ENCODE measurements at places on chromosomes 7 and 10.

DNA sequence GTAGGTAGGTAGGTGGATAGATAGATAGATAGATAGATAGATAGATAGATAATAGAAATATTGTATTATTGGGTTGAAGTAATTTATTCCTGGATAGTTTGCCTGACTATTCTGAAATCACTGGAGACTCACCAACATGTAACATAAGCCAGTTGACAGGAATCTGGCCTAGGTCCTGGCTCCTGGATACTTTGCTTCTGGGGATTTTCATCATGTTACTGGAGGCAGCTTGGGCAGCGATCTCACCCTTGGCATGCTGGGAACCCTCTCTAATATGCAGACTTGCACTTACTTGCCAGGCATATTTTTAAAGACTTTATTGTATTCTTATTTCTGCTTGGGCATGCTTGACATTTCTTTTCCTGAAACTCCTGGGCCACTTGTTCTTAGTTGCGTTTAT is 709.1 kb upstream of the FZD8 start:
- no peak for DNase-seq

- no peak for DNase-seq
Measured at GRCh38 chr10:92146781-92147180, 144.1 kb downstream of the CPEB3 start.

DNA sequence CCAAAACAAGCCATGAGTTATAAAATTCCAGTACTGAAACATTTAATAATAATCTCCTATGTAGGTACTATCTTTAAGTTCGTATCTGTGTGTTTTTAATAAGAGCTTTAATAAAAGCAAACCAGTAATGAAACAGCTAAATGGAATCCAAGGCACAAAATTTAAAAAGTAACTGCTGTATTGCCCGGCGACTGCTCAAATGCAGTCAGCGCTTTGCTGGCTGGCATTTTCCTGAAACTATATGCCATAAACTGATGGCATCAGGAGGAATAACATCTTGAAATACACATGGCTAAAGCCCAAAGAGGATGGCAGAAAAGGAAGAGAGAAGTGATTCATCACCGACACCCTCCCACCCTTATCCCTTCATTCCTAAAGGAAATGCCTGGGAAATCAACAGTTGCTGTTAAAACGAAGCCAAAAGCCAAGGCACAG is 133.1 kb downstream of the CUBN start:
- no peak for DNase-seq

- DNase-seq = no peak
Measured at GRCh38 chr7:122736183-122736582, 33.5 kb upstream of the RNF148 start.

GRCh38 chr7:44177570-44178131 is 11.6 kb downstream of the GCK start:
- no peak for DNase-seq

GRCh38 chr7:31129067-31129466 is 77.0 kb downstream of the ADCYAP1R1 start:
- DNase-seq = no peak

- no peak for DNase-seq
Measured at GRCh38 chr7:86814661-86815379, 171.1 kb downstream of the GRM3 start.

DNA sequence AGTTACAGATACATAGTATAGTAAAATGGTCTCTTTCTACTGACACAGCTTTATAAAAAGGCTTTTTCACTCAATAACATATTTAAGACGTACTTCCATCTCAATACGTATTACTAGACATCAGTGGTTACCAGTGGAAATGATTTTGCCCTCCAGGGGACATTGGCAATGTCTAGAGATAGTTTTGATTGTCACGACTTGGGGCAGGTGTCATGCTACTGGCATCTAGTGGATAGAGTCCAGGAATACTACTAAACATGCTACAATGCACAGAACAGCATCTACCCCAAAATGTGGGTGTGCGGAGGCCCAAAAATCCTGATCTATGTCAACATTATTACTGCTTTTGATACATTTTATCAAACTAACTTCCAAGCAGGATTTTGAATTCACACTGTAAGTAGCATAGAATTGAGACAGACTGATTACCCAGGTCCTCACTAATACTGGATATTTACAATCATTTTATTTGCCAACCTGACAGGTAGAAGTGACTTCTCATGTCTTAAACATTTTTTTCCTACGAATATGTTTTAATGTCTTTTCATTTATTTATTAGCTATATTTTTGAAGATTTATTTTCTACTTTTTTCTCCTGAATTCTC is 53.8 kb downstream of the HGF start:
- no peak for DNase-seq

- DNase-seq = no peak
Measured at GRCh38 chr10:116836902-116837523, 12.3 kb upstream of the ENO4 start.

DNA sequence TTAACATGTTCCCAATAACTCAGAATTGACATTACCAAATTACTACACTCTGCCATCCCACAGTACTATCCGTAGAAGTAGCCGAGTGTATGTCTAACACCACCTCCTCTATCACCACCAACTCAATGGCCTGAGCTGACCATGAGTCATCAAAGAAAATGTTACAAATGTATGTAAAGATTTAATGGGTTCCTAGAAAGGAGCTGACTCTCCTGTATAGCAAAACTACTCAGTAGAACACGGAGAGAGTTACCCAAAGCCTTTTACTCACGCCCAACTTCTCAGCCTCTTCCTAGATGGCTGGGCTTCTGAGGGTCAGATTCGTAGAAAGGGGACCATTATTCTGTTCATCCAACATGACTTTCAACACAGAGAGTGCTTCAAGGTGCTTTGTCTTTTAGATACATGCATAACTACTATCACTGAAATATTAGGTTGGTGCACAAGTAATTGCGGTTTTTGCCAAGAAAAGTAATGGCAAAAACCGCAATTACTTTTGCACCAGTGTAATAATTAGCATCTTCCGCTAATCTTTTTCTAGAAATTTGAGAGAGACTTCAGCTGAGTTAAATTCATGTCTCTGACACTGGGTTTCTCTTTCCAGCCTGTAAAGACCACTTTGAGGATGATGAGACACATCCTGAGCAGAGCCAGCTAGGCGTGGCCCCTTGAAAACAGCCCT is 24.0 kb upstream of the NANOS1 start:
- no peak for DNase-seq

- DNase-seq = no peak
Measured at GRCh38 chr10:5447056-5447455, 34.7 kb downstream of the NET1 start.

GRCh38 chr7:83519240-83519639 is 129.7 kb downstream of the SEMA3E start:
- no peak for DNase-seq

DNA sequence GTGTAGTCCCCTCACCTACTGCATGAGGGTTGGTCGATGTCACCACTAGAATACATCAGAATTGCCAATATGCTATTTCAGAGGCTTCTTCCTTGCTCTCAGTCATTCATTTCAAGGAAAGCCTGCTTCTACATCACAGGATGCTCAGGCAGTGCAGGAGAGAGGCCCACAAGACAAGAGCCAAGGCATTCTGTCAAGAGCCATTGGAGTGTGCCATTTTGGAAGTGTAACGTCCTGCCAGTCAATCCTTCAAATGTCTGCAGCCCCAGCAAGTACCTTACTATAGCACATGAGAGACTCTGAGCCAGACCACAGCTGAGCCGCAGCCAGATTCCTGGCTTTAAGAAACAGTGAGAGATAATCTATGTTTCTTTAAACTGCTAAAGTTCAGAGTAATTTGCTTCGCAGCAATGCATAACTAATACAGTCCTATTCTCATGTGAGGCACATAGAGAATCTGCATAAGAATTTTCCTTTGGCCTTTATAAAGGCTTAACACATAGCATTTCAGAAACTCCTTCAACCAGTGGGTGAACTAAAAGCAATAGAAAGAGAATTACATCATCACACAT is 166.5 kb upstream of the GNAI1 start:
- DNase-seq = no peak

DNA sequence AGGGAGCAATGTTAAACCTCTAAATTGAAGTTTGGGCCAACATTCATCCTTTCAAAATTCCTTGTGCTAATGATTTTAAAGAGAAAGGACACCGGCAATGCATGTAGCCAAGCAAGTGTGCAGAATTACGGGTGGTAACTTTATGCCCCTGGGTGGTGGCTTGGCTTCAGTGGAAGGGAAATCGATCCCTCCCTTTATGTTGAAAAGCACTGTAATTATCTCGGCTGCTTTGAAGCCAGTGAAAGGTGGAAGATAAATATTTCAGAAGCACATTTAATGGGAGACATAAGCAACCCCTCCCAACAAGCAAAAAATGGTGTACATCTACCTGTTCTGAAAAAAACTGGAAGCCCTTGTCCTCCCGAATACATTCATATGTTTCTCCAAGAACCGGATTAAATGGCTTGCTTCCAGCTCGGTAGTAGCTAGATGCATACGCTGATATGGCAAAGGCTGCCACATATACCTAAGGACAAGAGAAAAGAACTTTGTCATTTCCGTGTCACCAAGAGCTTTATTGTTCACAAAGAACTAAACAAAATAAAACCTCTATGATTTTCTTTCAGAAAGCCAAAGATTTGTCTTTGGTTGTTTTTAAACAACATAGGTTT is 73.3 kb upstream of the GSDME start:
- no peak for DNase-seq

DNA sequence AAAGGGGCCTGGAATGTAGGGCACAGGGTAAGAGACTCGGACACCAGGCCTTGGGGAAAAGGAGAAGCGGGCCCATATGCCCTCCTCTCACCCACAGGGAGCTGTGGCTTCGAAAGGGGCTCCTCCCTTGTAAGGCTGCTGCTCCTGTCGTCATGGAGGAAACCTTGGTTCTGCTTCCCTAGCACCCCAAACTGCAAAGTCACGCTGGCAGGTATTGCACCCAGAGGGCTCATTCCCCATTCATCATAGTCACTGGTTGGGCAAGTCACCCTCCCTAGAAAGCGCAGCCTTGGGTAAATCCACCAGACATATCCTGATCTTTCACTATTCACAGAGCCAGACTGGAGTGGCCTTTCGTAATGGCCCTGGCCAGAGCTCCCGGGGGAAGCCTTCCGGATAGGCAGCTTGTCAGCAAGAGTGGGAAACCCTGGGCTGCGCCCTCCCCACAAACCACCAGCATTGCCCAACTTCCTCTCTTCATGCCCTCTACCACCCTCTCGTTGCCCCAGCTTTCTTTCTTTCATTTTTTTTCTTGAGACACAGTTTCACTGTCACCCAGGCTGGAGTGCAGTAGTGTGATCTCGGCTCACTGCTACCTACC is 121.0 kb downstream of the HIP1 start:
- peak; percentile 11 for DNase-seq

DNA sequence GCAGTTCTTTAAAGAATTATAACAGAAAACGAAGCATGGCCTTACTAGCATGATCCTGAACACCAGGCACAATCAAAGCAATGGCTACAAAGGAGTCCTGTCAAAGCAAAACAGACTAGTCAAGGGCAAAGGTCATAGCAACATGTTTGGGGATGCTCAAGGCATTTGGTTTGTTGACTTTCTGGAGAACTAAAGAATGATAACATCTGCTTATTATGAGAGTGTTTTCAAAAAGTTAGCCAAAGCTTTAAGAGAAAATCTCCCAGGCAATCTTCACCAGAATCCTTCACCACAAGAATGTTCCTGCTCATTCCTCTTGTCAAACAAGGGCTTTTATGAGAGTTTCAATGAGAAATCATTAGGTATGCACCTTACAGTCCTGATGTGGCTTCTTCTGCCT is 95.1 kb upstream of the CPXM2 start:
- DNase-seq = no peak

DNA sequence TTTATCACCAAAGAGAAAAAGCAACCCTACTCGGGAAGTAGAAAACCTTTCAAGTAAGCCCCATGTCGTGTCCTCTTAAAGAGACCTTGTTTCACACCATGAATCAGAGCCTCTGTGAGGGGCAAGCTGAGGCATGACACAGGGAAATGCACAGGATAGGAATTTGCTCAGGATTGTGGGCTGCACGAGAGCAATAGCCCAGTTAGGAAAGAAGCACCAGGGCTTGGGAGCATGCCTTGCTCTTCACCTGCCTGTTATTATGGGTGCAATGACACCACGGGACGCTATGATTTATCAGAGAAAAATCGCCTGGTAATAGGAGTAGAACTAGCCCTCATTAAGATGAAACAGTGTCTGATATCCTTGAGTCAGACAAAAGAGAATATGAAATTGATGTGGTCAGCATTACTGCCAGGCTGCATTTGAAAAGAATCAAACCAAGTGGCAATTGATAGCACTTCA is 562.9 kb upstream of the NRP1 start:
- no peak for DNase-seq

DNA sequence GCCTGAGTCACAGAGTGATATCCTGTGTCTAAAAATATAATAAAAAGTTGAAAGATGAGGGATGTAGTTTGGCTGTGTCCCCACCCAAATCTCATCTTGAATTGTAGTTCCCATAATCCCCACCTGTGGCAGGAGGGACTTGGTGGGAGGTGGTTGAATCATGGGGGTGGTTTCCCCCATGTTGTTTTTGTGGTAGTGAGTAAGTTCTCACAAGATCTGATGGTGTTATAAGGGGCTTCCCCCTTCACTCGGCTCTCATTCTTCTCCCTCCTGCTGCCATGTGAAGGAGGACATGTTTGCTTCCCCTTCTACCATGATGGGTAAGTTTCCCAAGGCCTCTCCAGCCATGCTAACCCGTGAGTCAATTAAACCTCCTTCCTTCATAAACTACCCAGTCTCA is 25.1 kb upstream of the UBE3C start:
- no peak for DNase-seq

GRCh38 chr7:81507221-81507620 is 262.6 kb downstream of the HGF start:
- no peak for DNase-seq

- DNase-seq = no peak
Measured at GRCh38 chr10:102581401-102581800, 62.9 kb upstream of the TRIM8 start.

- DNase-seq = no peak
Measured at GRCh38 chr7:142481548-142481947, 223.7 kb upstream of the PRSS58 start.

- no peak for DNase-seq
Measured at GRCh38 chr10:14531974-14532373, 201.2 kb upstream of the FRMD4A start.

DNA sequence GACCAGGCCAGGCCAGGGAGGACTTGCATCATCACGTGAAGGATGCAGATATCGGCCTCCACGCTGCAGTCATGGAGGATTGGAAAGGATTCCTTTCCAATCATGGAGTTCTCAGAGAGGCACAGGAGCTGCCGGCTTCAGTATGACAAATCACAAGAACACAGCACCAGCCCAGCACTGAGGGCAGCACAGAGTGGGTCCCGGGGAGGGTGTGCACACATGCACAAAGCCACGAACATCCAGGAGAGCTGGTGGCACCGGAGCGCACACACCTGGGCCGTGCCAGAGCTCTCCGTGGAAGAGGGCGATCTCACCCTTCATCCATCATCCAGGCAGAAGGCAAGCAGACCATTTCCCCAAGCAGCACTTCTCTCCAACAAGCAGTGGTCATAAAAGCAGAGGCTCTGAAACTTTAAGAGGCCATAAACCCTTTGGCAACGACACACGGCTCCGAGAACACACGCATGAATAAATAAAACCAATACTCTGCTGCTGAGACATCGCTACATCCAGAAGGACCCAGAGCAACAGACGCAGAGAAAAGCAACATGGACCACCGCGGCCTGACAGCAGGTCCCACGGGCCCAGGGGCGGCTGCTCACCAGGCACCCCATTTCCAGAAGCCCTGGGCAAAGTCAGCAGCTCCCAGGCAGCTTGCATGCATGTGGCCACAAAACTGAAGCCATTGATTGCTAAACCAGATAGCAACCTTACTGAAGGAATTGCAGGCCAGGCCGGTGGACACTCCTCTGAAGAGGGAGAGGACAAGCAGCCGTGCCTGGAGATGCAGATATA is 180.8 kb downstream of the USP6NL start:
- no peak for DNase-seq

Data from stimulated activated CD8-positive, alpha-beta memory T cell treated with anti-CD3 and anti-CD28 coated beads, Interleukin-4, amount 100 ng/mL, for 4 hours (primary cell).